ENCODE measurements at places on chromosomes 16 and 17. TPM values are rescaled to one million over a fixed set of nuclear protein-coding genes. Genes with fewer than 3 reads are reported as not detected.

- H3K4me1 ChIP-seq, result peaks cover 16% of the 10 kb centered on the region
- H3K4me3 ChIP-seq, result no peak overlapping the region
- H3K27me3 ChIP-seq, result no peaks in the 10 kb centered on the region
- DNase-seq, result no peak
- no peaks in the 10 kb centered on the region for H3K36me3 ChIP-seq
Observed at GRCh38 chr17:82386881-82387704, 15.5 kb downstream of the UTS2R start.

- peaks cover 14% of the 10 kb centered on the region for H3K4me1 ChIP-seq
- H3K36me3 ChIP-seq, result no peaks in the 10 kb centered on the region
- peak; percentile 85 for DNase-seq
- H3K27me3 ChIP-seq, result peaks cover 8% of the 10 kb centered on the region
- no peak overlapping the region for H3K27ac ChIP-seq
- H3K4me3 ChIP-seq, result no peak overlapping the region
Observed at GRCh38 chr17:52143542-52143941, 15.0 kb downstream of the CA10 start.

TMC7 gene
- 6.0 TPM for total RNA-seq

DNA sequence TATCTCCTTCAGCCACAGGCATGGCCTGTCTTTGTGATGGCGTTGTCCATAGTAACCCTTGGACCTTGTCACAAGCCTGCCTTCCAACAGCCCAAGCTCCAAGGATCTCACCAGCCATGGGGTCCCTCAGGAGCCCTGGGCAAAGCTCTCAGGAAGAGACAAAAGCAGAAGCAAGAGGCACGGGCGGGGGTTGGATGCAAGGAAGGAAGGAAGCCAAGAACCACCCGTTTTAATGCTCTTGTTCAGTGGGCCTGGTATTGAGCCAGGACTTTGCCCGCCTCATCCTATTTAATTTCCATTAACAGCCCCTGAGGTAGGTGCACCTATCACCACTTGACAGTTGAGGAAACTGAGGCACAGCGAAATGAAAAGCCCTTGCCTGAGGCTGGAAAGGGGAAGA is 32.3 kb upstream of the GOSR2 start:
- DNase-seq, result no peak
- no peak overlapping the region for H3K4me3 ChIP-seq
- H3K27ac ChIP-seq, result no peak overlapping the region
- no peaks in the 10 kb centered on the region for H3K27me3 ChIP-seq

DNA sequence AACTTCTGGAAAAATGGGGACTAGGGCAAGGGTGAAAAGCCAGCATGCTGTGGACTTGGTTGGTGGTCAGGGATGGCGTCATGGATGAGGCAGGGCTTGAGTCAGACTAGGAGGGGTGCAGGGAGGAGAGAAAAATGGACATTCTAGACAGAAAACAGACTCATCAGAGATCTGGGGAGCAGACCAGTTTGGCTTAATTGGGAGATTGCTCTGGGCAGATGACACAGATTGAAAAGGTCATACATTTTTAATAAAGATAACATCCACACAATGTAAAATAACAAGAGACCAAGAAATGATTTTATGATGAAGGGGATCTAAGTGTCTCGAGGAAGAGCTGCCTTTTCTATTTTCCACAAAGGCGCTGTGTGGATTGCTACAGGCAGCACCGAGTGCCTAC is 326.3 kb downstream of the XYLT1 start:
- no peaks in the 10 kb centered on the region for H3K4me1 ChIP-seq
- H3K27ac ChIP-seq, result no peak overlapping the region
- H3K27me3 ChIP-seq, result no peaks in the 10 kb centered on the region
- no peaks in the 10 kb centered on the region for H3K36me3 ChIP-seq
- no peak overlapping the region for H3K4me3 ChIP-seq

- H3K27ac ChIP-seq, result no peak overlapping the region
- DNase-seq, result no peak
- H3K27me3 ChIP-seq, result no peaks in the 10 kb centered on the region
- peaks cover 9% of the 10 kb centered on the region for H3K4me1 ChIP-seq
- H3K36me3 ChIP-seq, result no peaks in the 10 kb centered on the region
Observed at GRCh38 chr16:27149986-27150385, 53.3 kb upstream of the KDM8 start.

CACNG3 gene
- not detected for total RNA-seq

TVP23A gene
- total RNA-seq, result 4.6 TPM

GRCh38 chr17:62578757-62579487 is 48.5 kb upstream of the MRC2 start:
- H3K27ac ChIP-seq, result no peak overlapping the region
- peaks cover 13% of the 10 kb centered on the region for H3K36me3 ChIP-seq
- no peak overlapping the region for H3K4me3 ChIP-seq
- H3K27me3 ChIP-seq, result no peaks in the 10 kb centered on the region
- no peak for DNase-seq
- H3K4me1 ChIP-seq, result no peaks in the 10 kb centered on the region

CCL23 gene
- total RNA-seq, result not detected

Data from neural progenitor cell (in vitro differentiated cells).